ENCODE measurements at places on chromosomes 2 and 18. TPM values are rescaled to one million over a fixed set of nuclear protein-coding genes. Genes with fewer than 3 reads are reported as not detected.

DCC gene
- not detected for total RNA-seq

OBSL1 gene
- 0.25 TPM for total RNA-seq

ABHD1 gene
- total RNA-seq: 0.24 TPM

NYAP2 gene
- not detected for total RNA-seq

KCNK3 gene
- total RNA-seq: not detected

NABP1 gene
- 82.4 TPM for total RNA-seq

MC5R gene
- total RNA-seq: 0.15 TPM

Data from T-helper 1 cell treated with Interleukin-12 subunit alpha and Interleukin-12 subunit beta and Interleukin-4 antibody, amounts not matched to agents 30 ng/mL and 1 ng/mL, for 36 hours (primary cell).